ENCODE measurements at places on chromosomes 7 and 10.

DNA sequence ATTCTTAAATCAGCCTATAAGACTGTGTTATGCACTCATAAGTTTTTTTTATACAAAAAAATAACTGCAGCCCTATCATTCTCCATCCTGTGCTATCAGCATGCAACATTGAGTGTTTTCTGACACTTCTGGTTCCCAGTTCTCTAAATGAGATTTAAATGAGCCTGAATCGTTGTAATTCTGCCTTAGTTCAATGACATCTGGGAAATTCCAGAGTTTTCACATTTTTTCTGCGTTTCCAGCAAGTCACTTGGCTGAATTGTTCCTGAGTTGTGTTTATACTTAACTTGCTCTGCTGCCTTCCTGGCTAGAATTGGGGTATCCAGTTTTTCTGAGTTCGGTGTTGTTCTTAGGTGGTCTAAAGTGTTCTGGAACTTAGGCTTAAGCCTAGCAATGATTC lies 636.1 kb upstream of the FZD8 start:
- DNase-seq = no peak

- DNase-seq = no peak
Measured at GRCh38 chr7:115054478-115055065, 132.7 kb downstream of the MDFIC start.

- DNase-seq = no peak
Measured at GRCh38 chr10:118712930-118713634, 41.7 kb downstream of the CACUL1 start.

- no peak for DNase-seq
Measured at GRCh38 chr7:7902845-7903244, 65.8 kb upstream of the GLCCI1 start.

GRCh38 chr7:28435152-28435551 lies 22.8 kb downstream of the CREB5 start:
- DNase-seq = no peak

DNA sequence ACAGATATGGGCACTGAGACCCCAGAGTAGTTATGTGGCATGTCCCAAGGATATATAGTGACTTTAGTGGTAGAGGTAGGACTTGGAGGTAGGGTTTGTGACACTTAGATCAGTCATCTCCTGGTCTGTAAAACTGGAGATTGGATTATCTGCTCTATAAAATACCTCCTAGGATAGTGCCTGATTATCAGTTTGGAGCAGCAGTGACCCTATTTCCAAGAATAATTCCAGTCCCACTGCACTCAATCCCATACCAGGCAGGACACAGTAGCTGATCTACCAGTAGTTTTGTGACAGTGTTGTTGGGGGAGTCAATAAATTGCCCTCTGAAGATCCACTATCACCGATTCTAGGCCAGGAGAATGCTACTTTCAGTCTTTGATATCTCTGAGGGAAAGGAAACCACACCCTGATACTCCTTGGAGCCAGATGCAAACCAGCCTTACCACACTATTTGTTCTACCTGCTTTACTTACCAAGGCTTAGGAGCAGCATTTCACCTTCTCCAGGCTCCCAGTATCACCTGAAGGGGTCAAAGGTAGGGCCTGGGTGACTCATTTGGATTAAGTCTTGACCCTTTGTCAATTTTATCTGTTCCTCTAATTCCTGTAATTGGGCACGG lies 30.6 kb downstream of the KMT2E start:
- no peak for DNase-seq

GRCh38 chr10:15189133-15189885 lies 20.8 kb upstream of the NMT2 start:
- no peak for DNase-seq

GRCh38 chr7:116683786-116684185 lies 11.8 kb downstream of the MET start:
- no peak for DNase-seq

DNA sequence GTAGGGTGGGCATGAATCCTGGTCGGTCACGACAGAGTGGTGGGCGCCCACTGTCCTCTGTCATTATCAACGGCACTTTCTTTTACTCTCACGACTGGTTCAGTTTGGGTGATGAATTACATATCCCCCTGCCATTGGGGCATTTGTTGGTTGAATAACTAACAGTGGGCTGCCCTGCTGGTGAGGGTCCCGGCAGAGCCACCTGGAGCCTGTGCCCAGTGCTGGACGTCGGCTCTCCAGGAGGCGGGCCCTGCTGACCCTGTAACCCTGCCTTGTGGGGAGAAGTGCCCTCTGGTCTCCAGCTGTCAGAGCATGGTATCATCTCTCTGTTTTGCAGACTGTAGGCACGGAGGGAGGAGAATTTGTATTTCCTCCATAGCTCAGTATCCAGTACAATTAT lies 199.1 kb downstream of the GLRX3 start:
- no peak for DNase-seq

- DNase-seq = no peak
Measured at GRCh38 chr7:124722292-124722691, 43.3 kb downstream of the GPR37 start.

DNA sequence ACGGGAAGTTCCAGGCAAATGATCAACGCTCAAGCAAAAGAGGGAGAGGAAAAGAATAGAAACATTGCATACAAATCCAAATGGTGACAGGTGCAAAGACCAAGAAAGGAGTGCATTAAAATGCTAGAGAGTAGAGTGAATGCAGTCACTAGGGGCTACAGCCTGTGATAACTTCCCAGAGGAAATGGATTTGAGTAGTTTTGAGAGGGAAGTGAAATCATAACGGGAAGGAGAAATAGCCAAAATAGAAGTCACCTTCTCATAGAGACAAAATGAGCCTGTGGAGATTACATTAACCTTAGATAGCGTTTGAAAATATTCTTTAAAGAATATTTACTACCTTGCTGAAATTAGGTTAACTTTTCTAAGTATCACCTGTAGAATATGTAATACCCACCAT lies 26.5 kb downstream of the NUP42 start:
- DNase-seq = no peak

- DNase-seq = no peak
Measured at GRCh38 chr10:4846775-4847174, 20.8 kb downstream of the AKR1E2 start.

DNA sequence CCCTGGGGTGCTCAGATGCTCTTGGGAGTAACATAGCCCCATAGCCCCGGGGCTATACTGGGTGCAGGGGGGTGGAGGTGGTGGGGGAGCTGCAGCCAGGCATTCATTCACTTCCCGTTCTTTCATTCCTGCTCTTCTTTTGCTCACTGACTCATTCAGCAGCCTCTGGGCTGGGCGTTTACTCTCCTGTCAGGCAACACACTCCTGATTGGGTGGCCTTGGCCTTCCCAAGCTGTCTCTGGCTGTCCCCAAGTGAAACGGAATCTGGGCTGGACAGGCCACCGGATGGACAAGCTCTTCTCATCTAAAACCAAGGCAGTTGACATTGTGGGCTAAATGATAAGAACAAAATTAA lies 34.6 kb downstream of the CHST3 start:
- no peak for DNase-seq

DNA sequence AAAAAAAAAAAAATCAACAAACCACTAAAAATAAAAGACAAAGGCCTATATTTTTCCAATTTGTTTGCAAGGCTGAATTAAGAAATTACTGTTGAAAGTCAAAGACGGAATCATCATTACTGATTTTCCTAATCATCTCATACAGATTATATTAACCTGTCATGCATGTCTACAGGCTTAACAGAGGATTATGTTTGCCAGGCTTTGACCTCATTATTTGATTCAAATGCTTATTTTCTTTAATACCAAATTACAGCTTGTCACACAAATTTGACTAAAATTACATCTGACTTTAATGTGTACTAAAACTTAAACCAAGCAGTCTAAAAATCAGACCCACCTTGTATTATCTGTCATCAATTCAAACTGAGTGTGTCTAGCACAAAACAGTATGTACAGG lies 21.2 kb downstream of the KIF5B start:
- DNase-seq = no peak

- DNase-seq = no peak
Measured at GRCh38 chr7:88200261-88200660, 19.6 kb downstream of the SRI start.
